ENCODE measurements at places on chromosomes 5 and 9.
A peak's percentile ranks its signal among the peaks of the same experiment; 100 is the strongest.

GRCh38 chr5:6365142-6365976 is 13.0 kb downstream of the MED10 start:
- DNase-seq = no peak

GRCh38 chr5:172554562-172554961 is 86.5 kb upstream of the NEURL1B start:
- DNase-seq = no peak

DNA sequence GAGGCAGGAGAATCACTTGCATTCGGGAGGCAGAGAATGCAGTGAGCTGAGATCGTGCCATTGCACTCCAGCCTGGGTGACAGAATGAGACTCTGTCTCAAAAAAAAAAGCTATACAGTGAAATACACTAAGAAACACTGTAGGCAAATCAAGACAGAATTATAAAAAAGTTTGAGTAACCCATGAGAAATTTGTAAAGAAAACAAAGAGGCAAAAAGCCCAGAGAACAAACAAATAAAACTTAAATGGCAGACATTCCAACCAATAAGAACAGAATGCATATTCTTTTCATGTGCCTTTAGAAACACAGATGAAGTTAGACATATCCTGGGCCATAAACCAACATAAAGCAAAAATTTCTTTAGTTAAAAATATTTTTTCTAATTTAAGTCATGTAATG is 30.6 kb downstream of the ZNF169 start:
- no peak for DNase-seq

DNA sequence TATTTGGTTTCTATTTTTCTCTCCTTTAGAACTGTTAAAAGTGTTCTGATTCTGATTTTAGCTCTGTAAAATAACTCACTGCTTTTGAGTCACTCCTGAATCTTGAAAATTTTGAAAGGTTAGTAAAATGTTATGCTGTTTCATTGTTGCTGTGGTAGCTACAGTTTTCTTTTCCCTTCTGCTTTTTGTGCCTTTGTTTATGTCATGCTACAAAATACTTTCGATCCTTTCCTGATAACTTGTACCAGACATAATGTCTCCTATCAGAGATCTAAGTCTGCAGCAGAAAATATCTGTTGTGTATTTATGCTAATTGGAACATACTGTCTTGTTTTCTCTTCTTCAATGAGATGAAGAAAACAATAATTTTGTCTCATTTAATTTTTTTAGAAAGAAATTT is 26.9 kb upstream of the CEP120 start:
- no peak for DNase-seq

DNA sequence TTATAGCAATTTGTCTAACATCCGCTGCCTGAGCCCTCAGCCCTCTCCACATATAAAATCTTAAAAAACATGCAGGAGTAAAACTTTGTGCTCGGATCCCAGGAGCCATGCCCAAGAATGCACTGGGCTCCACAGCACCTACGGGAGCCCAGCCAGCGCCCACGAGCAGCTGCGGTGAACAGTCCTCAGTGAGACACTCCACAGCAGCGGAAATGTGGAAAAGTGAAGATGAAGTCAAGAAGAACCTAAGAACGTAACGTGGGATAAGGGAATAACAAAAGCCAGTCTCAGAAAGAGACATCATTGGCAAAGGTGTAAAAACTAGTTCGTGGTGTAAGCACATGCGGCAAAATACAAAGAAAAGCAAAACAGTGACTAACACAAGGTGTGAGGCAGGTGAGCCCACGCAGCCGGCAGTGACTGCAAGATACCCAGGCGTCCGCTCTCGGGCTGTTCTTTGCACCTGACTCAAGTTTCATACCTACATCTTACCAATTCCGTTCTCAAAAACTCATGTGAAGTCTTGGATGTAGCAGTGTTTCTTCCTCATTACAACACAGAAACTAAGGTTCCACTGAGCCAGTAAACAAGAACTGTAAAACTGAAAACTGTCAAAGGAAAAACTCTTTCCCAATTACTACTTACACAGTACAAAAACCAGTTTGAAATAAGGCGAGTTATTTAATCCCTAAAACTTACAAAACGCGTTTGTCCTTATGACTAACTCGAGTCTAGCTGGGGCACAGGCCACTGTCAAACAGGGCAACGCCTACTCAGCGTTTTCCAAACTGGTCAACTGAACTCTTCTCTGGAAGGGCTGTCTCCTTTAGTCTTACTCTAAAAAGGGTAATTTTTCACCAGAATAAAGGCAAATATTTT is 1.7 kb downstream of the CAMSAP1 start:
- DNase-seq = peak; percentile 23

DNA sequence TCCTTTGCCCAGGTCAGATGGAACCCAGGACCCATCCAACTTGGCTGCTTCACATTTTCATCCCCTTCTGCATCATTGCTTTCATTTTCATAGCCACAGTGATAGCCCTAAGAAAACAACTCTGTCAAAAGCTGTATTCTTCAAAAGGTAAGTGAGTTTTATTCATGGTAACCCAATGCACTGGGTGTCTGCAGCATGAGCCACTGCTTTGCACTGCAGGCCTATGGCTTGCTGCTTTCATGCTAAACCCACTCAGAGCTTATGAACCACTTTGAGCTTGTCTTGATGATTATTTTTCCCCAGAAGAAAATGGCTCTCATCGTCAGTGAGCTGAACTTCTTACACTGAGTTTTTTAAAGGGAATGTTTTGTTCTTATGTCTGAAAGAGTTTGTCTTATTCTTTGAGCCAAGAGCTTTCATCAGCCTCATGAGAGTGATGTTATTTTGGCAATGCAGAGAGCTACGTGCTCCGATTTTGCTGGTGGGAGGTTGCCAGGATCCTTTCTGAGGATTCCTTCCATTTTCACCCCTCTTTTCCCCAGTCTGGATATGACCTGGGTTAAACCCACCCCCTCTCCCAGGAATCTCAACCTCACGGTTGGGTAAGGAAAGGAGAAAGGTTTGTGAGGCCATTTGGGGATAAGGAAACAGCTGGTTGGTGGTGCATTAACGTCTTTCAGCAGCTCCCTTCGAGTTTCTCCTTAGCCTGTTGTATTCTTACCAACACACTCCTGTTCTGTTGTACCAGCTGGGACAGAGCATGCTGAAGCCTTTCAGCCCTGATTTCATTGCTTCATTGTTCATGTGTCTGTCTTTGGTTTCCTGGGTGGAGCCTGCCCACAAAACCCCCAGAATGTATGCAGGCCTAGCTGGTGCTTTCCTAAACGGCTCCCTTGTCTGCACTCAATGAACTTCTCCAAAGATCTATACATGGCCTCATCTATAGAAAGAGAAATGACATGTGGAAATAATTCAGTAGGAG is 47.6 kb downstream of the PDCD1LG2 start:
- DNase-seq = peak; percentile 43

GRCh38 chr5:66850354-66851075 is 254.3 kb downstream of the MAST4 start:
- no peak for DNase-seq

DNA sequence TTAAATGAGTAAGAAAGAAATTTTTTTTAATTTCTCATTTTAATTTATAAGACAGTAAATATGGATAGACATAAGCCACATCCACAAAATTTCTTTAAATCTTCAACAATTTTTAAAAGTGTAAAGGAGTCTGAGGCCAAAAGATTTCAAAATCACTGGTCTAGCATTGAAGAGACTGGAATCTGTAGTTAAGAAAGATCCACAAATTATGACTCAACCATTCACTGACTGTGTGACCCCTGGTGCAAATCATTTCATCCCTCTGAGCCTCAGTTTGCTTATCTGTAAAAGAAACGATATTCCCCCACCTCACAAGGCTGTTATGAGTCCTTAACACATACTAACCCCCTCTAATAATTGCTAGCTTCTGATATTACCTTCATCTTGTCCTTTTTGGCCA is 98.5 kb downstream of the EBF1 start:
- DNase-seq = no peak

DNA sequence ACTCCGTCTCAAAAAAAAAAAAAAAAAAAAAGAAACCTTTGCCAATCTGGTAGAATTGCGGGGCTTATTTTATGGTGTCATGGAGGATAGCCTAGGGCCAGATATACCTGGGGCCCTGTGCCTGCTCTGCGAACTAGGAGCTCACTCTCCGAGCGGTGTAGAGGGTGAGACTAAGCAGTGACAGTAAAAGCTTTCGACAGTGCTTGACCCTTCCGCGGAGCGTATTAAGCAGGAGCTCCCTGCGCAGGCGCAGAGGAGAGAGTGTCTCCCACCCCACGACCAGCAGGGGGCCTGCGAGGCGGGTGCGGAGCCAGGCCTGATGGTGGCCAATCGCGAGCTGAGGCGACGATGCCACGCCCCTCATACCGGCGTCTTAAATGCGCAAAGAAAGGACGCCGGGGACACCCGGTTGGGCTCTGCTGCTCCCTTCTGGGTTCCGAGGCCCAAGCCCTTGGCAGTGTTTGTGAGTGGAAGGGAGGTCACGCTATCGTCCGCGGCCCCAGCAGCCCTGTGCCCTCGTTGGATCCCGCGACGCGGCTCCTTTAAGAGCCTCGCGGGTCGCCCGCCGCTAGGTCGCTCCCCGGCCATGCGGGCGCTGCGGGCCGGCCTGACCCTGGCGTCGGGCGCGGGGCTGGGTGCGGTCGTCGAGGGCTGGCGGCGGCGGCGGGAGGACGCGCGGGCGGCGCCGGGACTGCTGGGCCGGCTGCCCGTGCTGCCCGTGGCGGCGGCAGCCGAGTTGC is at the start of gene ENDOG:
Gene ENDOG, plus strand, starts transcription at position 402 of the 740 bp plus-strand sequence. Its CDS starts 185 bp downstream, at position 587.
- peak; percentile 98 for DNase-seq

DNA sequence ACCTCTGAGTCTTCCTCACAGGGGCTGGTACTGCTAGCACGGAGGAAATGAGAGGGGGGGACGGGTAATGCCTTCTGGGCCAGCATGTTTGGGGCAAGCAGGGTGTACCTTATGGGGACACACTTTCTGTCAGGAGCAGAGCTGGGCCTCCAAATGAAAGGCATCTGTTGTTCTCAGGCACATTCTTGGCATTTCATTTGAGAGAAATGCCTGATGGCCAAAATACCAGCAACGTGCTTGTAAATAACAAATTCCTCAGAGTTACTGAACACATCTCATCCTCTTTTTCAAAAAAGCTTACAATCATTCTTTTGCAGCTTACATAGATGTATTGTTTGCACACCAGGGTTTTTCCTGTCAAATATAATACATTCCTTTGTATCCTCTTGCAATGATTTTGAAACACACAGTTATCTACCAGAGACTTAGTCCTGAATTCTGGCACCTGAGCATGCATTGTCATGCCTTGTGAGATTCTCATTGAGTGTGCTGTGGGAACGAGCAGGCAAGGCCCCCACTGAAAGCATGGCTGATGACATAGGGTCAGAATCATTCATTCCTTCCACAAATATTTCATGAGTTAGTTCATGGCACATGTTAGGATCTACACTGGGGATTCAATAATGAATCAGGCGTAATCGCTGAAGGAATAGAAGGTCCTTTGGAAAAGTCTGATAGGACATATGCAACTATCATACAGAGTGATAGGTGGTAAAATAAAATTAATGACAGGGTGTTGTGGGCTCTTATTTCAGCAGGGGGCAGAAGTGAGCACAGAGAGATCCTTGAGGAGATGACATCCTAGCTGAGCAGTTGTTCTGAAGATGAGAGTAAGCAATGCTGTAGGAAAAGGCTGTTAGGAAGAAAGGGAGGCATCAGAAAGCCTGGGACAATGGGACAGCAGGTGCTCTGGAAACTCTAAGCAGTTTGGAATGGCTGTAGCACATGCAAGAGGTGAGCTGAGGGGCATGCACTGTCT is 260.9 kb upstream of the TUT7 start:
- no peak for DNase-seq

DNA sequence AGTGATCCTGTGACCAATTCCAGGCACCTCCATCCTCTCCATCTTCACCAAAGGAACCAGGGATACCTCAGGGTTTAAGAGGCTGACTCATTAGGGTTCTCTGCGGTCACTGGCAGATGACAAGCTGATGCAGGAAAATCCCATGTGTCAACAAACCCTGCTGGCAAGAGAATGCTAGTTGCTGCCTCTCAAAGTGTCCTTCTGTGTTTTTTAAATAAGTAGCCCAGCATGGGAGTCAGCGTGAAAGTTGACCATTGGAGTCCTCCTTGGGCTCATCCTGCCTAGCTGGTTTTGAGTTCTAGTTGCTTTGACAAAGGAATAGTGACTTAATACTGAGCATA is 200.2 kb downstream of the SLIT3 start:
- no peak for DNase-seq

GRCh38 chr9:116154976-116155697 is 1.5 kb downstream of the PAPPA start:
- DNase-seq = no peak

GRCh38 chr9:133050142-133050541 is 11.6 kb upstream of the CEL start:
- DNase-seq = no peak

Measured in activated gamma-delta T cell treated with Interleukin-2 at 50 U/mL for 16 hours (primary cell).